ENCODE measurements at places on chromosomes 6 and 20.
A peak's percentile ranks its signal among the peaks of the same experiment; 100 is the strongest.

GRCh38 chr6:108874470-108875160 is 26.4 kb downstream of the ARMC2 start:
- DNase-seq: peak; percentile 24

DNA sequence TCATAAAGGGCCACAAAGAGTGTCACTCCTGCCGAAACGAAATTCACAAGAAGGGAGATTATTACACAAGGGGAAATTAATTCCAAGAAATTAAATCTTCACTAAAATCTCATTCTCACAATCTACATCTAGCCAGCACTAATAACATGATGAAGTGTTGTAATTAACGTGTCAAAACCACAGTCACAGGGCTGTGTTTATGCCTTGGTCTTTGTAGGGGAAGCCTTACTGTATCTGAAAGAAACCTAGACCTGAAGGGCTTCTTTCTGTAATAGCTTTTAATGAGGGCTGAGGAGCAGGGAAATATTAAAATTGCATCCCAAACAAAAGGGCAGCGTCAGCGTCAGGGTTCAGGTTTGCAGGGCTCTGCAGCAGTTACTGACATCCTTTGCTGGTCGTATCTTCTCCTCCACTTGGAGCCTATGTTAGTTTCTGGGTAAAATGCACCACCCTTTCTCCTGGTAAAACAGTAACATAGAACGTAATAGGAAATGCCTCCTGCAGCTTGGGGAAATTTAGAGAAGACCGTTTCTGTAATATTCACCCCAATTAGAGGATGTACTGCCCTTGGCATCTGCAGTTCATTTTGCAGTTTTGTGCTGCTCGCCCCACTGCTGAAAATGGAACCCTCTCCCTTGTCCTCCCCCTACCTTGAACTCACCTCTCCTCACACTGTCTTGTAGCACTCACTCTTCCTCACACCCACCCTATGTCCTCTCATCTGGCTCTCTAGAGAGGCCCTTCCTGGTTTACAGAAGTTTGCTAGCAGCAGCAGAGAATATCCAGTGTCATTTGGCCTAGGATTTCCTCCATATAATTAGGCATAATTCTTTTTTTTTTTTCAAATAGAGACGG is 109.0 kb upstream of the TRAF3IP2 start:
- DNase-seq: no peak

DNA sequence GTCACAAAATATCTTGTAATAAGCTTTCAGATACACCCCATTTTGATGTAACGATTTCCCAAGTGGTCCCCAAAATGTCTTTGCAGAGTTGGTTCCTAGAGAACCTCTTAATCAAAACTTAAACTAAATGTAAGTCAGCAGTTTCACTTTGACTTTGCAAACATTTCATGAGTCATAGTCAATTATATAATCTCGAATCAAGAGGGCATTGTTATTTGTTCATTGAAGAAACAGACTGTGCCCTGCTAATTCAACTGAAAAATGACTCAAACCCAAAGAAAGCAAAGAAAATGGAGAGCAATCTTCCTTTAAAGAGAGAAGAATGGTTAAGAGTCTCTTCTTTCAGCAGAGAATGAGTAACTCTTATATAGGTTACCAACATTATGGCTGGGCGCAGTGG is 58.3 kb downstream of the IPCEF1 start:
- no peak for DNase-seq

- DNase-seq: no peak
Measured at GRCh38 chr6:81298751-81299150, 453.7 kb downstream of the TENT5A start.

- DNase-seq: no peak
Measured at GRCh38 chr6:87636315-87636714, 46.4 kb downstream of the ORC3 start.

DNA sequence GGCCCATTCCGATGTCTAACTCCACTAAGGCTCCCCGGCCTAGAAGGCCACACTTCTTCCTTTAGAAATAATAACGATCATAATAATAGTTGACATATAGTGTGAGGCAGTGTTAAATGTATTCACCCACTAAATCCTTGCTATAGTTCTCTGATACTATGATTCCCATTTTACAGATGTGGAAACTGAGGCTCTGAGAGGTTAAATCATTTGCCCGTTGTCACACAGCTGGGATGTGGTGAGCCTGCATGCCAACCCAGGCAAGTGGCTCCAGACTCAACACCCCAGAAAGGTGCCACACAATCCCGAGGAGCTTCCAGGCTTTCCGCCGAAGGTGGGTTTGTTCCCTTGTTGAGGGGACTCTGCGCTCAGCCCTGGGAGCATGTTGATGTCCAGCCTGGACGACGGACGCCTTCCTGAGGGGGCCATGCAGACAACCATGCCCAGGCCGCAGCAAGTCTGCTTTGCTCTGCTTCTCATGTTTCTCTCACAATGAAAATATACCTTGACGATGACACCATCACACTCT is 104.6 kb upstream of the CDYL start:
- DNase-seq: no peak

- no peak for DNase-seq
Measured at GRCh38 chr6:107101686-107102413, 13.5 kb downstream of the BEND3 start.

GRCh38 chr6:32995448-32995847 is 13.9 kb downstream of the HLA-DOA start:
- no peak for DNase-seq

DNA sequence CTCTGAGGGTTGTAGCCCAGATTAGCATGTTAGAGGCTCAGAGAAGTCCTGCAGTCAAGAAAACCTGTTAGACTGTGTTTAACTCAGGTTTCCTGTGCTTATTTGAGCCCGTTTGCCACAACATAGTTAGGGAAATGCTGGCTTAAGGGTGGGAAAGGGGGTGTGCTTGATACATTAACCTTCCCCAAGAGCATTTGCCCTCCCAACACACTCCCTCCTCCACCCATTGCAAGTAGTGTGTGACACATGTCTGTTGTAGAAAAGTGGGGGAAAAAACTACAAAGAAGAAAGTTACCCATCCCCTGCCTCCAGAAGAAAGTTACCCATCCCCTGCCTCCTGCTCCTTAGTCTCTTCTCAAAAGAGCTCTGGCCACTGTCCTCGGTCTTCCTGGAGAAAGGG is 36.8 kb upstream of the MRPS18A start:
- DNase-seq: no peak

- no peak for DNase-seq
Measured at GRCh38 chr6:45681860-45682511, 304.3 kb upstream of the SUPT3H start.

DNA sequence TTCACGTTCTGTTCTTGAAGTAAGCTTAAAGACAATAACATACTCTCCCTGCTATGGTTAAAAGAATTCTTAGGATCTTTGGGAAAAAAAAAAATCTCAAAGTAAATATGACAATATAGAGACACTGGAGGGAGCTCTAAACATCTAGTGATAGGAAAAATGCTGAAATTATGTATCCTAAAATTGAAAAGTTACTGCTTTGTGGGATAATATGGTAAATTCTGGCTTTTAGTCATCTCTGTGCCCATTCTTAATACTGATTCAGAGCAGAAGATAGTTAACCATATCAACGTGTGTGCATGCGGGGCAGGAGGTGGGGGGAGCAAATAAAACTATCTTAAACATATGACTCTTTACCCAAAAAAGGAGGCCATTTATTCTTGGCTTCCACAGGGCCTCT is 165.4 kb downstream of the GMPR start:
- DNase-seq: no peak

DNA sequence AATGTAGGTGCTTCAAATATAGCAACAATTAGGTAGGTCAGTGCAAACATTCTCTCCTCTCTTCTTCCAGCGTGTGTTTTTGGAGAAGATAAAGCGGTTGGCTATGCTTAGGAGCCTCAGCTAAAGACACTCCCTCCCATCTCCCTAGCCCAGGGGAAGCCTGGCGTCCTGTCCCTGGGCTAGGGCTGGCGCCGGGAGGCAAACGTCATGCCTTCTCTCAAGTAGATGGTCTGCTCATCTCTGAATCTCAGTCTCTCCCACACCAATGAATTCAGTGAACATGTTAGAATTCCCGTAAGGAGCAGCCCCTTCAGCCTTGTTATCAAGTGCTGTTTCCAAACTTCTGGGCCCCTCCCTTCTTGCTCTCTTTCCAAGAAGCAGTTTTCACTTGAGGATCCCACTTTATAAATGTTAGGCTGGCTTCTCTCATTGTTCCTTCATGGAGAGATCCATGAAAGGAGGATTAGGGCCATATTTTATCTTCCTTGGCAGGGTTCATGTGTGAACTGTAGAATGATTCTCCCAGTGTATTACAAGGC is 142.8 kb downstream of the CLIC5 start:
- no peak for DNase-seq

DNA sequence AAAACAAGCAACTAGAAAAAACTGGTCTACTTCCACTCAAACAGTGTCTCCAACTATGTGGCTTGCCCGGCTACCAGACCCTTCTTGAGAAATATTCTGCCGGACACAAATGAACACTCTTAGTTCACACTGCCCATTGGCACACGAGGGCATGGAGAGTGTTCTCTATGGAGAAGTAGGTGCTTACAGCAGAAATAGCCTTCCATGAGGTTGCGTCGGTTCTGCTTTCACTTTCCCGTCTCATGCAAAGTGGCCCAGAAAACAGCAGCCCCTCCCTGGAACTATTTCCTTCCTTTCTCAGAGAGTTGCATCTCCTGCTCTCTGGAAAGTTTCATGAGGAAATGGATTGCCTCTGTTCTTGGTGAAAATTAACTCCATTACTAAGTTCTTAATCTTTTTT is 9.5 kb upstream of the HLA-DOA start:
- DNase-seq: no peak

DNA sequence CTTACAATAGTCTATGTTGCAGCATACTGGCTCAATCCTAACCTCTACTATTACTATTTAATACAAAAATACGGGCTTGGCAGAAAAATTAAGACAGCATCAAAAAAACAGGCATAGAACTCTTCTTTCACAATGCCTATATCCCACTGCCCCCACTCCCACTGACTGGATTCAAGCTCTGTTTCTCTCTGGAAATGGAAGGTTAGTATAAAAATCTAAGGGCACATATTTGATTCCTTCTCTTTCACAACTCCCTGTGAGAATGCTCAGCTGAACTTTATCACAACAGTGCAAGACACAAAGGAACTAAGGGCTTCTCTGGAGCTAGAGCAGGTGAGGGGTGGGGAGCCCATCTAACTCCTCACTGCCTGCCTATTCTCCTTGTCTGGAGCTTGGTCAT is 258.4 kb upstream of the FAM83B start:
- no peak for DNase-seq

DNA sequence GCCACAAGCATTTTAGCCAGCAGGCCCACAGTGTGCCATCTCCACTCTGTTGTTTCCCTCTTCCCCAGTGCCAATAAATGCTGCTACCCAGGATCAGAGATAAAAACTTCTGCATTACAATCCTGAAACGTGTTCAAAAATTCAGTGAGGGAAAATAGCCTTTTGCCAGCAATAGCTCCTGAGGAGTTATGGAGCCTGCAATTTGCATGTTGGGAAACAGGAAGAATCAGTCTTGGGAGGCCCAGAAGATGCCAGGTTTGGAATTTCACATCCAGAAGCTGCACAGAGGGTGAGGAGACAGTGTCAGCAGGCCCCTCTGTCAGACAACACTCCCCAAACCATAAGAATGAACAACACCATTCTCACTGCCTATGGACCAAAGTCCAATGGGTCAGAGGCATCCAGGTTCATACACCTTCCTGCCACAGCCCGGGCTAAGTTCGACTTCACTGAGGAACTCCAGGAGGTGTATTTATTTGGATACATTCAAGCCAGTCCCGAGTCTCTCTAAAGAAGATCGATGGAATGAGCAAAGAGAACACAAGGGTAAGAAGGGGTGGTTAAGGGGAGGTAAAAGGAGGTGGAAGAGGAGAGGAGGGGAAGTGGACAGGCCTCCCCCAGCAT is 20.8 kb downstream of the RRBP1 start:
- DNase-seq: no peak
